ENCODE measurements at places on chromosomes 2 and 18.

DNA sequence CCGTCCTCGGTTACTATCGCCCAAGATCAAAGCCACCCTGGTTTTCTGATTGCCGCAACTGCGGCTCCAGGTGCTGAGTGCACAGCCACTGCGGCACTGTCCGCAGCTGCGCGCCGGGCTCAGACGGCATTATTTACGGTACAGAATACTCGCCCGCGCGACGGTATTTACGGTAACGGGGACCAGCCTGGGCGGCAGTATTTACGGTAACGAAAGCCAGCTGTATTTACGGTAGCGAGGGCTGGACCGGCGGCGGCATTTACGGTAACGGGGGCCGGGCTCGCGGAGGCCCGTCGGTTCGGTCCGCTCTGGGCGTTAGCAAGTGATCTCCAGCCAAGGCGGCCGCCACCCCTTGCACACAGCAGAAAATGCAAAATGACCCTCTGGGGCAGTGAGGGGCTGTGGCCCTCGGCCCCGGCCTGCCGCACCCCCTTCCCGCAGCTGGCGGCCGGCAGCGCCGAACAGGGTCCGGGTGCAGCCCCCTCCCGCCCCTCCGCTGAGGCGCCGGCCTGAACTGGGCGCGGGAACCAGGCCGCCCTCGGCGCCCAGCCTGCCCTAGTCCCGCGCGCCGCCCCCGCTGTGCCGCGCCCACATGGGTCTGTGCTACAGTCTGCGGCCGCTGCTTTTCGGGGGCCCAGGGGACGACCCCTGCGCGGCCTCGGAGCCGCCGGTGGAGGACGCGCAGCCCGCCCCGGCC is at the start of gene GNAL:
Gene GNAL (plus strand): TSS at position 293 of the 697 bp plus-strand sequence. CDS start 300 bp downstream, at position 593.
- peak; percentile 59 for DNase-seq

- no peak for DNase-seq
These were observed 6.5 kb downstream of the NAGK start for GRCh38 chr2:71074893-71075395.

- DNase-seq, result no peak
These were observed 1.8 kb downstream of the NOSTRIN start for GRCh38 chr2:168804214-168804613.

DNA sequence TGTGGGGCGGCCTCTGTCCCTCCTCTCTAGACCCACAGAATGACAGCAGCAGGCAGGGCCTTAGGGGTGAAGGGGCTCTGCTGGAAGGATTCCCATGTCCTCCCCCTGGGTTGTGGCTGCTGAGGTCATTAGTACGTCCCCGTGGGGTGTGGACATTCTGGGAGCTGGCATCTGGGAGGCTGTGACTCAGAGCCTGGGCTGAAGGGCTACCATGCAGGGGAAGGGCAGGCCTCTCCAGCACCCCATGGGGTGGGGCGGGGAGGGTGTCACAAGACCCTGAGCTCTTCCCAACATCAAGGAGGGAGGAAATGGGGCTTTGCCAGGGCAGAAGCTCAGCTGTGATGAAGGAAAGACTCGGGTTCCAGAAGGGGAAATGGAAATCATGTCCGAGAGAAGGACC is 105.8 kb upstream of the SMAD2 start:
- DNase-seq, result no peak

GRCh38 chr18:75066936-75067335 is 142.0 kb downstream of the PTGR3 start:
- DNase-seq, result no peak

GRCh38 chr2:31957354-31958139 is 53.3 kb downstream of the MEMO1 start:
- DNase-seq, result no peak

DNA sequence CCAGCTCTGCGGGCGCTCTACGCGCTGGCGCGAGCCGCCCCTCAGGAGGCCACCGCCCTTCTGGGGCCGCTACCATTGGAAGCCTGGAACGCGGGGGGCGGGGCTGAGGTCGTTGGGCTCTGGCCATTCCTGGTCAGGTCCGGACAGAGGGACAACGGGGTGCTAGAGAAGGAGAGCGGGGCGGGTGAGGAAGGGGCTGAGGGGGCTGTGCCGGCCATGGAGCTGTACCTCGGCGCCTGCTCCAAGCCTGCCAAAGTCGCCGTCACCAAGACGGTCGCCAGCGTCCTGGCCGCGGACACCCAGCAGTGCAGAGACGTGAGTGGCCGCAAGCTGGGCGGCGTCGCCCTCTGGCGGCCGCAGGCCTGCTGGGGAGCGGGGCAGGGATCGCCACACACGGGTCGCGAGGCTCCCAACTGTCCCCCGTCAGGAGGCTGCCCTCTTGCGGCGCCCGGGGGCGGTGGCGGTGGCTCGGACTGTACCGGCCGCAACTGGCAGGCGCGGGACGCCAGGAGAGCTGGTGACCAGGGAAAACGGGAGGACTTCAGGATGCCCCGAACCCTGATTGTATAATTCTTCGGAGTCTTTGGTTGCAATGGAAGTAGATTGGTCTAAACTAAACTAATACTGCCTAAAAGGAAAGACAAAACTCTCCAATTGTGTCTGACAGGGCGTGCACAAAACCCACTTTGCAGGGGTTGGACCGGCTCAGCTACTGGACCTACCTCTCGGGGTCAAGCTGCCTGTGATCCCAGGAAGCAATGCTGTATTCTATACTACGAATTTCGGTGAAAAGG is at the start of gene FSIP2:
Gene FSIP2 (plus strand): TSS at position 126 of the 794 bp plus-strand sequence. CDS start 91 bp downstream, at position 217.
- DNase-seq, result peak; percentile 35

GRCh38 chr2:217899231-217900009 is 103.4 kb downstream of the TNS1 start:
- DNase-seq, result no peak

DNA sequence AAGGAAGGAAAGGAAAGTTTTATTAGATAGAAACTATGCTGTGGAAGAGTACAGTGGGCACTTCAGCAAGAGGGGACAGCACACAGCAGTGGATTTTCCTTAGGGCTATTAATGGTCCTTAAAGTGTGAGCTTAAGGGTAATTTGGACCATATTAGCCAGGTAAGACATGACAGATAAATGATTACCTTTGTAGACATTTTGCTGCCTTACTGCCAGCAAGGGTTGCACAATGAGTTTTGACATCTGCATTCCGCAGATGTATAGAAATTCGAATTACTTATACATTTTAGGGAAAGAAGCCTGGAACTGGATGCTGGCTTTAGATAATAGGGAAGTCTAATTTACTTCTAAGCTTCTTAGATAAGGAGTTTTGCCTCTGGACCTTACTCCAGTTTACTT is 14.0 kb upstream of the UBE2F start:
- no peak for DNase-seq

GRCh38 chr18:77234504-77235365 is 14.9 kb upstream of the GALR1 start:
- no peak for DNase-seq

- DNase-seq, result no peak
These were observed 12.6 kb downstream of the FAM124B start for GRCh38 chr2:224389317-224389716.

DNA sequence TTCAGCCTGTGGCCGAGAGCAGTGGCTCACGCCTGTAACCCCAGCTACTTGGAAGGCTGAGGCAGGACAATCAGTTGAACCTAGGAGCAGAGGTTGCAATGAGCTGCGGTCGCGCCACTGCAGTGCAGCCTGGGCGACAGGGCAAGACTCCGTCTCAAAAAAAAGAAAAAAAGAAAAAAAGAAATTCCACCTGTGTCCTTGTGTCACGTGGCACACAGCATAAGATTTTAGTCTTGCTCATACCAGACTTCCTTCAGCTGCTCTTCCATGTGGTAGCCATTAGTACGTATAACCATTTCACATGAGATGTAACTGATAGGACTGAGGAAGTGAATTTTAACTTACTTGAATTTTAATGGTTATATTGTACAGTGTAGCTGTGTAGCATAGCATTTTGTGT is 4.0 kb downstream of the NOP58 start:
- no peak for DNase-seq

GRCh38 chr18:2316082-2316750 is 255.1 kb downstream of the METTL4 start:
- no peak for DNase-seq

GRCh38 chr2:140186313-140186712 is 1406.1 kb upstream of the NXPH2 start:
- no peak for DNase-seq

DNA sequence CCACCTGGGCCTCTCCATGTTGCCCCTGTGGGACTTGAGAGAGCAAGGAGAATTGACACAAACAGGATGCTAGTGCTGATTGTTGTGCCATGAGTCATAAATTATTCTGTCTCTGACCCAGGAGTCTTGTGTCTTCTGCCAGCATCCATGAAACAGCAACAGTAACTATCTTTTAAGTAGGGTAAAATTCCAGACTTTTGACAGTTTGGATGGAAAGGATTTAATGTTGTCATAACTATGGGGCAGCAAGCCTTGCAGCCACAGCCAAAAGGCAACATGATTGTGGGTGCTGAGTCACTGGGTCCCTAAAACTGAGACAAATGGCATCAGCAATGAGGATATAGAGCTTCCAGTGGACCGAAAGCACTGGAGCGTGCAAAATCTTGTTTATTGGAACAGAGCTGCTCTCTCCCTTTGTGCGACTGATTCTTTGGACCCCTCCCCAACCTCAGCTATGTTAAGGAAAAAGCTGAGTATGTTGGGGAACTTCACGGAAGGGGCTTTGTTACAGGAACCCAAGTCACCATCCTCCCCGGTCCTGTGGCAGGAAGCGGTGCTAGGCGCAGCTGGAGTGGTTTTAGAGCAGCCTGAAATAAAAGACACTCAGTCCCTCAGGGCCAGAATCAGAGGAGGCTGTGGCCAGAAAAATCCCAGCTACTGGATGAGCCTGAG is 9.6 kb upstream of the ITPRIPL1 start:
- no peak for DNase-seq

GRCh38 chr2:199806179-199806578 is 44.8 kb downstream of the FTCDNL1 start:
- DNase-seq, result no peak

- DNase-seq, result no peak
These were observed 131.1 kb upstream of the ZSWIM2 start for GRCh38 chr2:186980117-186980442.

GRCh38 chr2:102030855-102031527 is 39.2 kb downstream of the IL1R2 start:
- no peak for DNase-seq

DNA sequence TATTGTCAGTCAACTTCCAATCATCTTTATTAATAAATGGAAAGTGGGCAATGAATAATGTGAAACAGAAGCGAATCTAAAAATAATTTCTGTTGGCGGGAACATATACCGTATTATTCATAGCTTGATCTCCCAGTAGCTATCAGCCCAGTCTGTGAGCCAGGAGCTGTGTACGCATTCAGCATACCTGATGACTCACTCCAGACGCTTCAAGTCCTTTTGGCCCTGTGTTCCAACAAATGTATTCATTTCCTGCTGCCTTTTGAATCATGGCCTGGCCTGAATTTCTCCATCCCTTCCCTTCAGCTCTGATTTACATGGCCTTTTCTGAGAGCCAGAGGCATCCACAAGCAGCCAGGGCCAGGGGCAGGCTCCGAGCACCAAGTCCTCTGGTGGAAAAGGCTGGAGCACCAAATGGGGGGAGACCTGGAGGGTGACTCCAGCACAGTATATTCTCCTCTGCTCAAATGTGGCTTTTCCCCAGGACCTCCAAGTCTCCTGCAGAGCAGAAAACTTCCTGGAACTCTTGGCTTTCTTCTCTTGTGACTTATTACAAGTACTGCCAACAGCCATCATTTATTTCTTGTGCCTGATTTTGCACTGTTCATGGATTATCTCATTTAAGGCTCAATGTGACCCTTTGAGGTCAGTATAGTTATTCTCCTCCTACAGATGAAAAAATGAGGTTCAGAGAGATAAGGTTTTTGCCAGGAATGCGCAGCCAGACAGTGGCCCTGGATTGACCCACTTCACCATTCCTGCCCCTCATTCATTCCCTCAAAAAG is 108.7 kb downstream of the EN1 start:
- DNase-seq, result no peak

GRCh38 chr2:218648787-218649100 is 10.7 kb downstream of the ZNF142 start:
- DNase-seq, result no peak

DNA sequence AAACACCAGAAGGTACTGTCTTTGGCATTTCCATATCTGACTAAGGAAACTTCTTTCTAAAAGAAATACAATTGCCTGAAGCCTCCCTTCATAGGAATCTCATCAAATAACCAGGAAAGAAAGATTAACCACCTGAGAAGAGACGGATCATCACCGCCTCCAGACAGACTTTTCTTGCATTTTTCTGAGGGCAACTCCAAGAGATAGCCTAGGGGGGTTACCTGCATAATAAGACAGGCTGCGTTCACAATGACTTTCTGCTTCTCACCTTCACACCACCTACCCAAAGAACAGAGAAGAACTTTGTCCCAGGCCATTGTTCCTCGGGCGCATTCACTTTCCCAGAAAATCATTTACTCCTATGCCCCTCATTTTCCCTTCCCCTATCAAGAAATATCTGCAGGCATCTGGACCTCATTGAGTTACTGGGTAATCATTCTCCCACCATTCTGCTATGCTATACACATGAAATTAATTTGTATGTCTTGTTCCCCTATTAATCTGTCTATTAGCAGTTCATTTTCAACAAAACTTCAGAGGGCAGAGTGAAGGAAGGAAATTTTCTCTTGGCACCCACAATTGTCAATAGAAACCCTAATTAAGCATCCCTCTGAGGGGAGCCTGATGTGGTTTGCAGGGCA is 8.3 kb upstream of the POMC start:
- no peak for DNase-seq

DNA sequence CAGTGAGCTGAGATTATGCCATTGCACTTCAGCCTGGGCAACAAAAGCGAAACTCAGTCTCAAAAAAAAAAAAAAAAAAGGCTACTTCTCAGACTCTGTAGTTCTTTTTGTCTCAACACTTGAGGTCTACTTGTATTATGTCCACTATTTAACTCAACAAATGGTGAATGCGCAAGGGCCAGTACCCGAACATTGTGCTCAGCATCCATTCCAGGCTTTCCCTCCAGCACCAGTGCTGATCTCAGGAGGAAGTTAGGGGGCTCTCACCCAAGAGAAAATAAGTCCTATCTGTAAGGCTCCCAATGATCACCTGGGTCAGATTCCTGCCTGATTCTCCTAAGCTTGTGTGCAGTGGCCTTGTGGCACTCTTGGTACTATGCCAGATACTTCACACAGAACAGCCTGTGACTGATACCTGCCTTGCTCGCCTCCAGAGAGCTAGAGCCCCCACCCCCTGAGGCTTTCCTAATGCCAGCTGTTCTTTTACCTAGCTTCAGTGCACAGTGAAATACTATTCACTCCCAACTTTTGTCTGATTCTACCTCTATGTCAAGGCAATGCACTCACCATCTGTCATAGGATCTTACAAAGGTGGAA is 74.9 kb downstream of the INO80D start:
- no peak for DNase-seq

Data from stimulated activated naive B cell treated with anti-CD40 and anti-IgM and Interleukin-4, amounts not matched to agents 10 μg/mL and 1 μg/mL and 100 μg/mL, for 72 hours (primary cell).